HEK293T (cell line): ENCODE measurements at places on chromosomes 3 and 15.

GRCh38 chr3:145776782-145777408 is 384.1 kb downstream of the PLOD2 start:
- DNase-seq, result peak; percentile 45

GRCh38 chr3:22691407-22691806 is 511.7 kb upstream of the UBE2E2 start:
- DNase-seq, result no peak

DNA sequence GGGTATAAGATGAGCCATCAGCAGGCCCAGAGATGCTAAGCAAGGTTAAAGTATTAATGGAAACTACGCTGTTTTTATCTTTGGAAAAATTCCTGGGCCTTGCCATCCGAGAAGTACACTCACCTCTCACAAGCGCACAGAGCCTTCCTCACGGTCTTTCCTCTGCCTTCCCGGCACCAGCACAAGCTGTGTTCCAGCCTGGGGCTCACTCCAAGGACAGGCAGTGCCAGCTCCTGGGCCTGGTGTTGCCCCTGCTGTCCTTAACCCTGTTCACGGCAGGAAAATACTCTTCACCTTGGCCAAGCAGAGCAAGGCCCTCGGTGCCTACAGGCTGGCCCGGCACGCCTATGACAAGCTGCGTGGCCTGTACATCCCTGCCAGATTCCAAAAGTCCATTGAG is 14.3 kb upstream of the RHO start:
- no peak for DNase-seq

- no peak for DNase-seq
Observed at GRCh38 chr15:55627730-55628368, 39.7 kb upstream of the PYGO1 start.

DNA sequence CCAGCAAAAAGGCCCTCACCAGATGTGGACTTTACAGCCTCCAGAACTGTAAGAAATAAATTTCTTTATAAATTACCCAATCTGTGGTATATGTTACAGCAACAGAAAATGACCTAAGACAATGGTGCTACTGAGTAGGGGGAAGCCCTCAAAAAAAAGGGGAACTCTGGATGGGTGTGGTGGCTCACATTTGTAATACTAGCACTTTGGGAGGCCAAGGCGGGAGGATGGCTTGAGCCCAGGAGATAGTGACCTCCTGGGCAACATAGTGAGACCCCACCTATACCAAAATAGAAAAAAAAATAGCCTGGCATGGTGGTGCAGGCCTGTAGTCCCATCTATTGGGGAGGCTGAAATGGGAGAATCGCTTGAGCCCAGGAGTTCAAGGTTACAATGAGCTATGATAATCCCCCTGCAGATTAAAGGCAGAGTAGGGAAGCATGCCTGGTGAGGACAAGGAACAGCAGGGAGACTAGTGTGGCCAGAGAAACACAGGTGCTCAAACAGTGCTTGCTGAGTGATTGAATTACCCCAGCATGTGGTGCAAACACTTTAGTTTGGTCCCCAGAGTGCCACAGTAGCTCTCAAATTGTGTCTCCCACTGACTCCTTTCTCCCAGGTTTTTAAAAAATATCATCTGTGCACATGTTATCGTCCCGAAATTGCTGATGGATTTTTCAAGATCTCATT is 13.9 kb upstream of the USP3 start:
- no peak for DNase-seq

DNA sequence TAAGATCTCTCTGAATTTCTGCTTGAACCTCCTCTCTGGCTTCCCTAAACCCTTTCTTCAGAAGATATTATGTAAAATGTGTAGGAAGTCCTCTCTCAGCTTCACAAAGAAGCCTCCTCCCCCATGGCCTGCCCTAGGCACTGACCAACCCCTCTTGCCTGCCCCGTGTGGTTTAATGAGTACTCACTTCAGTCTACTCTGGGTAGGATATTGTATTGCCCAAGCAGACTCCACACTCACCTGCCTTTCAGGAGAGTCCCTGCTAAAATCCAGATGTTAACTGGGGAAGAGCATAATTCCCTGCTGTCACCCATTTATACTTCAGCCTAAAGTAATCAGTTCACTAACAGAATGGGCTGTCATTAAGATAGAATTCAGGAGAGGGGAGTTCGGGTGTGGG is 2.6 kb upstream of the AGBL1 start:
- DNase-seq, result no peak

DNA sequence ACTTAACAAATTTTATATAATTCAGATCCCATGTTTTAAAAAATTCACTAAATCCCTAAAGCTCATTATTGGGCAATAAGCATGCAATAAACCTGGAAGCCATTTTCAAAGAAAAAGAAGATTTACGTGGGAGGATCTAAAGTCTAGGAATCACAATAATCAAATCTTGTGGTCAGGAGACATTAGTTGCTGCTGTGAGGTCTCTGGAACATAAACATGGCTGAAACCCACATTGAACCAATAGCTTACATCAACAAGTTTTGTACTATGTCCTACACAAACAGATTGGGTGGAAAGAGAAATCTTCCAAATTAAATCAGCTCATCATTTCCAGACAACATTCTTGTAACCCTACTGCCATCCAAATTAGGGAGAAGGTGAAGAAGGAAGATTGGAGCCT is 121.9 kb upstream of the EPHA3 start:
- no peak for DNase-seq

- DNase-seq, result no peak
Observed at GRCh38 chr3:99627062-99627826, 11.2 kb upstream of the COL8A1 start.

- DNase-seq, result no peak
Observed at GRCh38 chr15:44729408-44730127, 6.8 kb upstream of the TRIM69 start.

GRCh38 chr3:163951397-163951987 is 1126.8 kb downstream of the SI start:
- no peak for DNase-seq

GRCh38 chr15:55197362-55197705 is 593 bp upstream of the RSL24D1 start:
- DNase-seq, result no peak

- no peak for DNase-seq
Observed at GRCh38 chr3:187954516-187954872, 199.5 kb upstream of the LPP start.

DNA sequence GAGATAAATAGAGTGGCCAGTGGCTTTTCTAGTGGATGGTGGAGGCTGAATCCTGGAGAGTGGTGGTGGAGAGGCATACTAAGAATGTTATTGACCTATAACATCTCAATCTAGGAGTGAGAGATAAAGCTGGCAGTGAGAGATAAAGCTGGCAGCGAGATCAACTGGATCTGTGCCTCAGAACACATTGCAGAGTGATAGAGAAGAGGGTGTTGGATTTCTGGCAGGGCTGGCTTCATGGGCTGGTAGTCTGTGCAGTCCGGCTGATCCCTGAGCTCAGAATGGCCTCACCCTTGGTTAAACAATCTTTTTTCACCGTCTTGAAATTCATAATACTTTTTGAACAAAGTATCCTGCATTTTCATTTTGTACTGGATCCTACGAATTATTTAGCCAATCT is 221.2 kb downstream of the NLGN1 start:
- no peak for DNase-seq

DNA sequence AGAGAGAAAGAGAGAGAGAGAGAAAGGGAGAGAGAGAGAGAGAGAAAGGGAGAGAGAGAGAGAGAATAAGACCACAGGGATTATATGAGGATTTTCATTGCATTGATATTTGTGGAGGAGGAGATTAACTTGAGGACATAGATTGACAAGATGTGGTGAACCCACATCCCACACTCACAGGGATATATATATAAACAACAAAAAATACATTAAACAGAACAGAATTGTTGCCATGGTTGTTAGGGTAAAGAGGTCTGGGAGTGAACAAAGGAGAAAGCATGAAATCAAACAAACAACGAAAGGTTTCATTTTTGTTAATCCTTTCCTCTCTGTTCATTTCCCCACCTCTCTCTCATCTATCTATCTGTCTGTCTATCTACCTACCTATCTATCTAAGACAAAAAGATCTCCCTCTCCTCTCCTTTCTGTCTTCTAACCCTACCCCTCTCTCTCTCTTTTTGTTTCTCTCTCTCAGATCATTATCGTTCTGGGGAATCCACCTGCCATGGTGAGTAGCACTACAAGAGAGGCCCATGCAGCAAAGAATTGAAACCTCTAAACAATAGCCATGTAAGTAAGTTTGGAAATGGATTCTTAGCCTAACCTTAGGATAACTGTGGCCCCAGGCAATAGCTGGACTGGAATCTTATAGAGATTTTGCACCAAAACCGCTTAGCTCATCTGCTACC is 280.9 kb downstream of the RAP2B start:
- no peak for DNase-seq

- DNase-seq, result no peak
Observed at GRCh38 chr15:20352241-20353200, 189.1 kb downstream of the GOLGA6L6 start.

DNA sequence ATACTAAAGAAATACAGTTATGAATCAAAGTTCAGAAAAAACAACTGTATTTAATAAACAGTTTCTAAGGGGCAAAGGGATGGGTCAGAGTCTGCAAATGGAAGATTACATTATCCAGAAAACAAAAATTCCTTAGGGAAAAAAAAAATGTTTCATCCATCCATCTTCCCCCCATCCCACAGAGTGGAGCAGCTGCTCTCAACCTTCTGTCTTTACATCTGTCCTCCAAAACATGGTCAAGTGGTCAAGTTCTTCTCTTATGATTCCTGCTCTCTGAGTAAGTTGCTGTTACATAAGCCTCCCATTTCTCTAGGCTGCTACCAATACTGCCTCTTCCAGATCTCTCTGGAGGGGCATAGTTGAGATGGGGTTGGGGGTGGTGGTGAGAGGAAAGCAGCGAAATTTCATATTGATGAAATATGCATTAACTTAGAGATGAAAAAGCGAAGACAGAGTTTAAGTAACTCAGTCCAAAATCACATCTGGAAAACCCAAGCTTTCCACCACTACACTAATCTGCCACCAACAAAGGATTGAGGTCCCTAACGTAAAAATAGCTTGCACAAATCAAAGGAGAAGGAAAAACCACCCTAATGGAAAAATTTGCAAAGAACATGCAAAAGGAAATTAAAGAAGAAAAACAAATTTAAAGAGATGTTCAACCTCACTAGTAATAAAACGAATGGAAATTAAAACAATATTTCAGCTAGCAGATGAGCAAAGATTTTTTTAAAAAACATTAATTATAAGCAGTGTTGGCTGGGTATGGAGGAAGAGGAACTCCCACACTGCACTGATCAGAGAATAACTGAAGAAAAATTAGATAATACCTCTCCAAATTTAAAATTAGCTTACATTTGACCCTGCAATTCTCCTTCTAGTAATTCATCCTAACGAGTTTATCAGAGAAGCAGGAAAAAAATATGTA is 109.5 kb downstream of the ST8SIA2 start:
- no peak for DNase-seq

GRCh38 chr3:172595664-172596393 is 72.6 kb upstream of the TNFSF10 start:
- DNase-seq, result peak; percentile 54

DNA sequence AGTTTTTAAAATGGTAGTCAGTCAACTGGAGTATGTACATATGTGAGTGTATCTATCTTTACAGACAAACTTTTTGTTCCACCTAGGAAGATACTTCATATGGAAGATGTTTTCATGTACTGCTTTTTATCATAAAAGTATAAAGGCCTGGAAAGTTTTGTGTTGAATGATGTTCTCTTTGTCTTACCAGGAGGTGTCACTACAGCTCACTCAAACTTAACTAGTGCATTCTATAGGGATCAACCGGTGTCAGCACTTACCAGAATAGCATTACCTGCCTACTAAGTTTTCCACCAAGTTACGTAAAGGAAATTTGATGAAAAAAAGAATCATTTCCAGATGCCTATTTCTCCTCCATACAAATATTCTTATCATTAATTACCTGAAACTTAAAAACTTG is 522.6 kb upstream of the SEMA6D start:
- peak; percentile 4 for DNase-seq

DNA sequence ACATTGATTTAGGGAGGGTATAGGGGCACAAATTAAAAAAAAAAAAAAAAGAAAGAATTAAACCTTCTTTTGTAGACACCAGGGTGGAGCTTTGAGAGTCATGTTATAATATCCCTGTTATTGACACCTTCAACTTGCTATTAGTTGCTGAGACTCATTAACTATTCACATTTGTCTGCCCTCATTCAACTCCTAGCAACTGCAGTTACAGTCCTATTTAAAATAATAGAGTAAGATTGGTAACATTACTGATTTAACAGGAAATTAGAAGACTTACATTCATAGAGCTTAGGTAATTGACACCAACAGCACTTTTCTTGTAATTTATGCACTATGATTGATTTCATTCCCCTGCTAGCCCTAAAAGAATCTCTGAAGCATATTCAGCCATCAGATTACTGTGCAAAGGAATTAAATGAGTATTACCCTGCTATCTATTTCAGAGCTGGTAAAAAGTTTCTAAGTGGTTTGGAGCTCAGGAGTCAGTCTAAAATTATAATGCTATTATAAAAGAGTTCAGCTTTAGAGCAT is 148.8 kb upstream of the TBL1XR1 start:
- no peak for DNase-seq

DNA sequence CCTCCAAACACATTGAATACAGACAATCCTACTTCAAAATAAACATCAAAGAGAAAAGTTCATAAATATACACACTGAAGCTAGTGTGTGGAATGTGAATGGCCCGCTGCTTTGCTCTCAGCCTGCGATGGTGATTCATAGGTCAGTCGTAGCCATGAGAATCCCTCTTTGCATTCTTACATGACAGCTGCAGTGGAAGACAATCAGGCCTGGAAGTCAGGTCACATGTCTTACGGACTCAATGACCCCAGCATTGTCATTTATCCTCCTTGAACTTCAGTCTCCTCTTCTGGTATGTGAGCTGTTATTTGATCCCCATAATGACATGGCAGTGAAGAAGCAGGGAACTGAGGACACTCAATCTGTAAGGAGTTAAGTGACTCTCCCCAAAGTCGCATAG is 217.8 kb upstream of the EOMES start:
- no peak for DNase-seq

- no peak for DNase-seq
Observed at GRCh38 chr3:60770532-60770931, 480.7 kb downstream of the FHIT start.

DNA sequence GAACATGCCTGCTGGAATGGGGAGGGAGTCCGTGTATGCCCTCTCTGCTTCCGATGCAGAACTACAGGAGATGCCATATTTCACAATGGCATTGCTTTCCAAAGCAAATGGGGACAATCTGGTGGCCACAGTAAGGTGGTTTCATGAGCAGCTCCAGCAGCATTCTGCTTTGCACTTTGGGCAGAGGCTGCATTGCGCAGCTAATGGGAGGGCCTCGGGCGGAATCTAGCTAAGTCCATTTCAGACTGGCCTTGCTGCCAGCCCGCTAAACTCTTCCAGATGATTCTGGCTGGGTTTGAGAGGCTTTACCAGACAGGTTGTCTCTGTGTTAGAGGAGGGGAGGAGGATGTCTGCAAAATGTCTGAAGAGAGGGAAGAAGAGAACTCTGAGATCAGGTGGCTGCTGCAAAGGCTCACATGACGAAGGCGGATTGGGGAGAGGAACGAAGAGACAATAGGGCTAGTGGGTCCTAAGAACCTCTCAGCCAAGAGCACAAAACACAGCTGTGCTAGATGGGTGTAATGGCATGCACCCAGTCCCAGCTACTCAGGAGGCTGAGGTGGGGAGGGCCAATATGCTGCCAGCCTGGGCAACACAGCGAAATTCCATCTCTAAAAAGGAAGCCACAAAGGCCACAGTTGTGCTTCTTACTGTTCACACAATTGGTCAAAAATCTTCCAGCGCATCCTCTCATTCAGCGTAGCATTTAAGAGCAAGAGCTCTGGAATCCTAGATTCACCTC is 63.7 kb downstream of the BDH1 start:
- no peak for DNase-seq

GRCh38 chr15:39709941-39710340 is 72.7 kb downstream of the FSIP1 start:
- DNase-seq, result no peak

GRCh38 chr3:31408720-31409119 is 124.0 kb upstream of the STT3B start:
- DNase-seq, result no peak
